ENCODE measurements at places on chromosomes 7 and 10. TPM values are rescaled to one million over a fixed set of nuclear protein-coding genes. Genes with fewer than 3 reads are reported as not detected.

DNA sequence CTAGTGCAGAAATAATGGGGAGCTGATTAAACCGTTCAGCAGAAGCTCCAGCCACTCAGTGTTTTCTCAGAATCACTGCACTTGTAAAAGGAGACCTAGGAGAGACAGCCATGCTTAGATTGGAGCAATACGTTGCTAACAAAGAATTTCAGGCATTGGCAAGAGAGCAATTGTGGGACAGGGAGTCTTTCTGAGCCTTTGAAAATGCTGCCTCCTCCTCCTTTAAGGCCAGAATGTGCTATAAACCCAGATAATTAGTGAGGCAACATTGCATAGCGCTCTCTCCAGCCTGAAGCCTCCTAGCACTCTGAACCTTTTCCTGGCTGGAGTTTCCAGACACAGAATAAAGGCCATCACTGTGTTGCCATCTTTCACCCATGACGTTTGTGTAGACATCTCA lies 18.5 kb upstream of the PTPRN2 start:
- DNase-seq: no peak

The PPP1R9A gene
- 32.8 TPM for total RNA-seq

GRCh38 chr7:70807650-70808049 lies 324.3 kb upstream of the GALNT17 start:
- no peak for DNase-seq

The CRHR2 gene
- not detected for total RNA-seq

The TMEM209 gene
- total RNA-seq: 8.0 TPM

DNA sequence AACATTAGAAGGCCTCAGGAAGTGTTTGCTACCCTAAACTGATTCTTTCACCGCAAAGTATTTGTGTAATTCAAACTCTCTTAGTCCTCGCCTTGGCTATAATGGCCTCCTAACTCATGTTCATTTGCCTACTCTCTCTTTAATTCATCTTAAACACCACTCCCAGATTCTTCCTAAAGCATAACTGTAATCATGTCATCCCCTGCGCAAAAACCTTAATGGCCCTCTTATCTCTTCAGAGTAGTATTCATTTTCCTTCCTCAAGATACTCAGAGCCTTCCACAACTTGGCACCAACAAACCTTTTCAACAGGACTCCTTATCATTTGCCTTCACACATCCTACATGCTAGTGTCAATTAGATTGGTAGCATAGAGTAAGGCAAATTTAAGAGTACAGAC lies 42.9 kb downstream of the CSTF2T start:
- no peak for DNase-seq

- no peak for DNase-seq
Measured at GRCh38 chr10:105145711-105146110, 504.6 kb downstream of the SORCS3 start.
